Endothelial cell (in vitro differentiated cells): ENCODE measurements at places on chromosomes 1 and 21.

DNA sequence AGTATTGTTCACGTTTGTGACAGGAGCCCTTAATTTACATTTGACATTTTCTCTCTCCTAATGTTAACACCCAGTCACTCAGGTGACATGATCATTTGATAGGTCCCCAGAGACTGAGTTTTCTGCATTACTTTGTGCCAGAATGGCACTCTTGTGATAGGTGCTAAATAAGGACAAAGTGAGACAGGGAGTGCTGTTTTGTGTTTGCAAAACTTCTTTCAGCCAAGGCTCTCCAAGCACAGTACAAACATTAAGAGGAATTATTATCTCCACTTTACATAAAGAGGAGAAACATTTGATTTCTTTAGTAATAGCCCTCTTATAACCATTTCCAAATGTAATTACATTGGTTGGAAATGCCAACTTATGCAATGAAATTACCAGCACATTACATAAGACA lies 355.2 kb downstream of the NTNG1 start:
- DNase-seq, result no peak

- no peak for DNase-seq
Observed at GRCh38 chr1:162072740-162073139, 3.2 kb downstream of the NOS1AP start.

DNA sequence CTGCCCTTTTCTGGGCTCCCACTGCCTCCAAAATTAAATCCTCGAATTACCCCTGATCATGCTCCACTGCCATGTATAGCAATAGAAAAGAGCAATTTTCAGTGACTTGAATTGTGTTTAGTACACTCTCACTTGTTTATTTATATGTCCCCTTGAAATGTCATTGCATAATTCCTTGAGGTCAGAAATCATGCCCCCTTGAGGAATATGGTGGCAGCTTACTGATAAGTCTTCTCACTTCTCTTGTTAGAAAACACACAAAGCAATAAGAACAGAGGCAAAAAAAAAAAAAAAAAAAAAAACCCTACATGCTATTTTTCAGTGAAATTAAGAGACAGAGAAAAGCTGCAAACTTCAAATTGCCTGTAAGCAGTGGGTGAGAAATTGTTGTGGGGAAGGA lies 37.5 kb downstream of the GPR88 start:
- no peak for DNase-seq

DNA sequence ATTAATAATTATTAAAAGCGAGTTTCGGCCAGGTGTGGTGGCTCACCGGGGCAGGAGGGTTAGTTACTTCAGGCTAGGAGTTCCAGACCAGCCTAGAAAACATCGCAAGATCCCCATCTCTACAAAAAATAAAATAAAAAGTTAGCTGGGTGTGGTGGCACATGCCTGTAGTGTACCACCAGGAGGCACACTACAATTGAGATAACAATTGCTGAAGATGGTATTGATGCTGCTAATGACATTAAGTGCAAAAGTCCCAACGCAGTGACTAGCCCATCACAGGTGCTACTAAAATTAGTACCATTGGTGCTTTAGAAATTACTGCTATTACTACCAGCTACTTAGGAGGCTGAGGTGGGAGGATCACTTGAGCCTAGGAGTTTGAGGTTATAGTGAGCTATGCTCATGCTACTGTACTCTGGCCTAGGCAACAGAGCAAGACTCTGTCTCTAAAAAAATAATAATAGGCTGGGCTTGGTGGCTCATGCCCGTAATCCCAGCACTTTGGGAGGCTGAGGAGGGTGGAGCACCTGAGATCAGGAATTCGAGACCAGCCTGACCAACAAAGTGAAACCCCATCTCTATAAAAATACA lies 156.6 kb downstream of the GREM2 start:
- DNase-seq, result peak; percentile 10

- no peak for DNase-seq
Observed at GRCh38 chr21:44914176-44914874, 6.4 kb downstream of the ITGB2 start.

GRCh38 chr1:178541379-178541778 lies 28.5 kb downstream of the TEX35 start:
- no peak for DNase-seq

GRCh38 chr1:33712186-33712585 lies 151.7 kb upstream of the HMGB4 start:
- no peak for DNase-seq

DNA sequence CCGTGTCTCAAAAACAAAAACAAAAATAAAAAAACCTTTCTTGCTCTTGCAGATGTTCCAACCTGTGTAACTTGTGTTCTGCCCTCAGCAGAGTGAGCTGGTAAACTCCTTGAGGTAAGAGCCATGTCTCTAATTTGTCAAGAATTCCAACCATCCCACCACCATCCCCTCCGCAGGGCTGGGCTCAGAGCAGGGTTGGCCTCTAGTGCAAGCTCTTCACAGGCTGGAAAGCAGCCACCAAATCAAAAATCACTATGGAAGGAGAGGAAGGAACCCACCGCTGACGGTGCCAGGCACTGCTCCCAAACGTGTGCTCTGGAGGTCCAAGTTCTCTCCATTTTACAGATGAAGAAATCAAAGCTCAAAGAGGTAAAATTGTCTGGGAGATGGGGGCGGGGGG lies 9.4 kb downstream of the PLEKHA6 start:
- DNase-seq, result no peak

DNA sequence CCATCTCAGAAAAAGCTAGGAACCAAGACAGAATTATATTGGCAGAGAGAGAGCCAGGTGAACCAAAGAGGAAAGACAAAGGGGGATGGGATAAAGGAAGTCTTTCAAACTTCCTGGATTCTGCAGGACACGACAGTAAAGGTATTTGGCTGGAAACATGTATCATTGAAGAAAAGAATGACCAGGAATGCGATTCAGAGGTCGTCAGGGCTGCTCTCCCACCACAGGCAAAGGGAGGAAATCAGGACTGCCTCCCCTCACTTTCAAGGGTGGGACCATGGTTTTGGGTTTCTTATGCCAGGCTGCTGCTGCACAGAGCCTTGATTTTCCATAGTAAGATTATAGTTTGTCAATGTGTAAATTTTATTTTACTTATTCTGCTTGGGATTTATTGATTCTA lies 848.8 kb downstream of the BRINP3 start:
- peak; percentile 4 for DNase-seq

- DNase-seq, result no peak
Observed at GRCh38 chr1:28510273-28510969, 4.6 kb downstream of the RCC1 start.

GRCh38 chr1:151147132-151147503 lies 687 bp upstream of the SEMA6C start:
- DNase-seq, result no peak

DNA sequence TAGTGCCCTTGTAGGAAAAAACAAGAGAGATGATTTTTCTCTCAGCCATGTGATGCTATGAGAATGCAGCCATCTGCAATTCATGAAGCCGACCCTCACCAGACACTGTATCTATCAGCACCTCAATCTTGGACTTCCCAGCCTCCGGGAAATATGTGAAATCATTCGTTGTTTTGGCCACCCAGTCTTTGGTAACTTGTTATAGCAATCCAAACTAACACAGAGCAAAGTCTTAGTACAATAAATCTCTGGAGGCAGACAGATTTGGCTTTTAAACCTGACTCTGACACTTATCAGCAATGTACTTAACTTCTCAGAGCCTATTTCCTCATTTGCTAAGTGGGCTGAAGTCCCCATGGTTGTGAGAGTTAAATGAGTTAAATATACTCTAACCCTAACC lies 5.1 kb upstream of the MED18 start:
- DNase-seq, result no peak

- no peak for DNase-seq
Observed at GRCh38 chr1:167800251-167800650, 78.5 kb downstream of the MPZL1 start.

DNA sequence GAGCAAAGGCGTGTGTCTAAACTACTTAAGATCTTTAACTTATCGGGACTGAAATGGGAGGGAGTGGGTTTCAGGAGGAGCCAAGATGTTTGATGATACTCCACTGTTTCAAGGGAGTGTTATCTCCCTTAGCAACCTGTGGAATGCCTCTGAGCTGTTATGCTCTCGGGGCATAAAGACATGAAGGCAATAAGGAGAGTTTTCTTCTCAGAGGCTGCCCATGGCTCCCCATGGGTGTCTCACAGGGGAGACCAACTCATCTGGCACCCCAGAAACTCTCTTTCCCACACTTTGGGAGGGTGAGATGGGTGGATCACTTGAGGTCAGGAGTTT lies 130.0 kb downstream of the LIPI start:
- DNase-seq, result no peak

DNA sequence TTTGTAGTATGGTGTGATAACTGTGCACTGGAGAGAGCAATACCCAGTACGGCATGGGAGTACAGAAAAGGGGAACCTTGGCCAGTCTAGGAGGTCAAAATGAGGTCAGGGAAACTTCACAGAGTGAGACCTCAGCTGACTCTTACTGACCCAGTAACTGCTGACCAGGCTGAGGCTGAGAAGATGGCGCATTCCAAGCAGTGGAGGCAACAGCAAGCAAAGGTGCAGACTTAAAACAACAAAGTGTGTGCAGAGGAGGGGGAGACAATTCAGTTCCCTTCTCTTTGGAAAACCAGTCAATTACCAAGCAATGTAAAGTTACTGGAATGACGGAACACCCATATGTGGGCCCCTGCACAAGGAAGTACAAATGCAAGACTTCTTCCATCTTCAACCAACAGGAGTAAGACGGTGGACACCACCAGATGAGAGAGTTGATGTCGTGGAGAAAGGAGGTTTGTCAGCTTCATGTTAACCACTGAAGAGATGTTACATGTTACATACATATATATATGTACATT lies 54.6 kb upstream of the PRDX6 start:
- DNase-seq, result no peak

- DNase-seq, result no peak
Observed at GRCh38 chr1:110710314-110710713, 35.6 kb upstream of the KCNA3 start.

GRCh38 chr1:116228511-116228910 lies 117.3 kb downstream of the MAB21L3 start:
- DNase-seq, result no peak

- no peak for DNase-seq
Observed at GRCh38 chr1:169047074-169047473, 59.4 kb upstream of the ATP1B1 start.

DNA sequence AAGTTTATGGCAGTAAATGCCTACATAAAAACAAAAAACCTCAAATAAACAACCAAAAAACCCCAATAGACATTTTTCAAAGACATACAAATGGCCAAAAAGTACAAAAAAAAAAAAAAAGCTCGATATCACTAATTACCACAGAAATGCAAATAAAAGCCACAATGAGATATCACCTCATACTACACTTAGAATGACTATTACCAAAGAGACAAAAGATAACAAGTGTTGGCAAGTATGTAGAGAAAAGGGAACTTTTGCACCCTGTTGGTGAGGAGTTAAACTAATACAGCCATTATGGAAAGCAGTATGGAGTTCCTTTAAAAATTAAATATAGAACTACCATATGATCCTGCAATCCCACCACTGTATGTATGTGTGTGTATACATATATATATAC lies 21.1 kb downstream of the SLC25A24 start:
- DNase-seq, result no peak

DNA sequence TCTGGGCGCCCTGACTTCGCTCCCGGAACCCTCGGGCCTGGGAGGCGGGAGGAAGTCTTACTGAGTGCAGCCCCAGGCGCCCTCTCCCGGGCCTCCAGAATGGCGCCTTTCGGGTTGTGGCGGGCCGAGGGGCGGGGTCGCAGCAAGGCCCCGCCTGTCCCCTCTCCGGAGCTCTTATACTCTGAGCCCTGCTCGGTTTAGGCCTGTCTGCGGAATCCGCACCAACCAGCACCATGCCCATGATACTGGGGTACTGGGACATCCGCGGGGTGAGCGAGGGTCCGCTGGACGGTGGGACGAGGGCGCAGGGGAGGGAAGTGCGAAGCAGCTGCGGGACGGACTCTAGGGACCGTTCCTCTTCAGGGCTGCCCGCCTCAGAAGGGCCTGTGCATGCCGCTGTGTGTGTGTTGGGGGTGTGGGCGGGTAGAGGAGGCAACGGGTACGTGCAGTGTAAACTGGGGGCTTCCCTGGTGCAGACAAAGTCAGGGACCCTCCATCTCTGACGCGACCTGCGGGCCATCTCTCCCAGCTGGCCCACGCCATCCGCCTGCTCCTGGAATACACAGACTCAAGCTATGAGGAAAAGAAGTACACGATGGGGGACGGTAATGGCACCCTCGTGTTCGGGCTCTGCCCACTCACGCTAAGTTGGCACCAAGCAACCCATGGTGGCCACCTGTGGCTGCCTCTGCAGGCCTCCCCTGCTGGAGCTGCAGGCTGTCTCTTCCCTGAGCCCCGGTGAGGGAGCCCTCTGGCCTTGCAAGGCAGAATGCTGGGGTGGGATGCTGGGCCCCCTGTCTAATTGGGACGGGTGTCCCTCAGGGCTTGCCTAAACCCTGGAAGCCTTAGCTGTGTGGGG lies at the start of gene GSTM1:
Gene GSTM1 (plus strand): TSS at position 177 of the 859 bp plus-strand sequence. CDS start 57 bp downstream, at position 234.
- no peak for DNase-seq

- DNase-seq, result no peak
Observed at GRCh38 chr1:90763930-90764329, 46.8 kb upstream of the BARHL2 start.
